ENCODE measurements at places on chromosomes 3 and 15. TPM values are rescaled to one million over a fixed set of nuclear protein-coding genes. Genes with fewer than 3 reads are reported as not detected.

Gene CLRN1
- not detected for total RNA-seq

Gene PAQR5
- total RNA-seq = 1.9 TPM

Gene TICRR
- total RNA-seq = 6.3 TPM

Gene CFAP91
- total RNA-seq = 1.4 TPM

Gene KLF15
- 9.5 TPM for total RNA-seq

Gene ADCY5
- 0.13 TPM for total RNA-seq

Gene IL5RA
- total RNA-seq = not detected

Gene SLC24A5
- not detected for total RNA-seq

Gene RAB43
- 17.6 TPM for total RNA-seq
